ENCODE measurements at places on chromosomes 5 and 9. TPM values are rescaled to one million over a fixed set of nuclear protein-coding genes. Genes with fewer than 3 reads are reported as not detected.

GRCh38 chr5:139481580-139482049, 943 bp downstream of the STING1 start:
- no peak for DNase-seq

DNA sequence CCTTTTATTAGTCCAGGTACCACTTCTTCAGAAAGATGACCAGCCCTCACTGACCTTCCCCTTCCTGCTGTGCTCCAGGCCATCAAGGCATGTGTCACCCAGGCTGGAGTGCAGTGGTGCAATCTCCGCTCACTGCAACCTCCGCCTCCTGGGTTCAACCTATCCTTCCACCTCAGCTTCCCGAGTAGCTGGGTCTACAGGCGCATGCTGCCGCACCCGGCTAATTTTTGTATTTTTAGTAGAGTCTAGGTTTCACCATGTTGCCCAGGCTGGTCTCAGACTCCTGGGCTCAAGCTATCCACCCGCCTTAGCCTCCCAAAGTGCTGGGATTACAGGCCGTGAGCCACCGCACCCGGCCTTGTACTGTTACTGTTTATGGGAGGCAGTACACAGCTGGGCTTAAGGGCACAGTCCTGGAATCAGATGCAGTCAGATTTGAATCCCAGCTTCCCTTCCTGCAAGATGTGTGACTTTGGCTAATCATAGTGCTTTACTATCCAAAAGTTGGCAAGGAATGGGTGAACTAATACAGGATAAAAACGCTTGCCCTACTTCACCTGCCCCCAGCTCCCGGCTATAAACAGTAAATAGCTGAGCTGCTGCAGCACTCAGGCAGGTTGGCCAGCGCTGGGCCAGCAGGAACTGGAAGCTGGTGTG, 483 bp upstream of the EIF4EBP3 start:
- DNase-seq = no peak

DNA sequence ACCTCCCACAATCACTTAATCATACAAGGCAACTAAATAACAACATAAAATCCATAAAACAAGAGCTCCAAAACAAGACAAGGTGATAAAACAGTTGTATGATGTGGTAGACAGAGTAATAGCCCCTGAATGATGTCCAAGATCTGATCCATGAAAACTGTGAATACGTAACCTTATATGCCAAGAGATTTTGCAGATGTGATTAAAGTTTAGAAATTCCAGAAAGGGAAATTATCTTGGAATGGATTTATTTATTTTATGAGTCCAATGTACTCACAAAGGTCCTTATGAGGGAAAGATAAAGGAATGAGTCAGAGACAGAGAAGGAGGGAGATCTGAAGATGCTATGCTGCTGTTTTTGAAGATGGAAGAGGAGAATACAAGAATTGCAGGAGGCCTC, 1775.7 kb upstream of the C9orf72 start:
- DNase-seq = no peak

DNA sequence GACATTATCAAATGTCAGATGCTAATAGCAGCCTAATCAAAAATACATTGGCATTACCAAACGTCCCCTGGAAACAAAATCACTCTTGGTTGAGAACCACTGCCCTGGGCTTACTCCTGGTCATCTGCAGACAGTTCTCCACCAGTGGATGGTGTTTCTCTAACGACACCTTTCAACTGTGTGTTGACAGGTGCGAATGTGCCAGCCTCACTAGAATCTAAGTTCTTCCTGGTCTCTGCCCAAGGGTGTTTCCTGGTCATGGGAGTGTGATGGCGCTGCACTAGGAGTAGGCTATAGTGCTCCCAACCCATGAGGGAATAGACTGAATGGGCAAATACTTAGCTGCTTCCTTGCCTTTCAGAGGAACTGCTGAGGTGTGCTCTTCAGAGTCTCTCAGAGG, 105.9 kb downstream of the MRPS27 start:
- DNase-seq = no peak

- DNase-seq = no peak
These were observed 151.2 kb downstream of the ERCC6L2 start for GRCh38 chr9:96026655-96027213.

- no peak for DNase-seq
These were observed 88.6 kb downstream of the SLC44A1 start for GRCh38 chr9:105333076-105333475.

- DNase-seq = no peak
These were observed 70.7 kb upstream of the GNE start for GRCh38 chr9:36328798-36329411.

GRCh38 chr9:106890608-106891007, 27.6 kb downstream of the ZNF462 start:
- no peak for DNase-seq

GRCh38 chr5:8829323-8830029, 716.4 kb downstream of the SEMA5A start:
- no peak for DNase-seq

DNA sequence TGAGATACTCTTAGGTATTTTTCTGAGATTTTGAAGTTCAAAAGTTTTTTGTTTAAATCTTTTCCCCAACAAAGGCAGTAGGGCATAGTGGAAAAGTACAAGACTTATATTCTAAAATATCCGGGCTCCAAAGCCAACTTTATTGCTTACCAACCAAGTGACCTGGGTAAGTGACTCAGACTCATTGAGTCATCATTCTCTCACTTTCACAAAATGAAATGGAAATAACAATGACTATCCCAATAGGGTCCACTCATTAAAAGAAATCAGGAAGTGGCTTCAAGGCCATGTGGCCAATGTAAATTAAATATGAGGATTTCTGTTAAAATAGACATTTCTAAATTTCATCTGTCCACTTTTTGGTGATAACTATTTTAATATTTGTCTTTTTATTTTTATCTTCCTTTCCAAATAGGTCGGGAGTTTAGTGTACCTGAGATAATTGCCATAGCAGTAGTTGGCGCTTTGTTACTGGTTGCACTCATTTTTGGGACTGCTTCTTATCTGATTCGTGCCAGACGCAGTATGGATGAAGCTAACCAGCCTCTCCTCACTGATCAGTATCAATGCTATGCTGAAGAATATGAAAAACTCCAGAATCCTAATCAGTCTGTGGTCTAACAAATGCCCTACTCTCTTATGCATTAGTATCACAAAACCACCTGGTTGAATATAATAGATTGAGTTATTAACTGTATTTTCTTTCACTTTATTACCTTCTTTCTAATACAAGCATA, 15.5 kb downstream of the TYRP1 start:
- no peak for DNase-seq

- DNase-seq = no peak
These were observed 120.3 kb upstream of the SLC12A2 start for GRCh38 chr5:127963233-127963632.

DNA sequence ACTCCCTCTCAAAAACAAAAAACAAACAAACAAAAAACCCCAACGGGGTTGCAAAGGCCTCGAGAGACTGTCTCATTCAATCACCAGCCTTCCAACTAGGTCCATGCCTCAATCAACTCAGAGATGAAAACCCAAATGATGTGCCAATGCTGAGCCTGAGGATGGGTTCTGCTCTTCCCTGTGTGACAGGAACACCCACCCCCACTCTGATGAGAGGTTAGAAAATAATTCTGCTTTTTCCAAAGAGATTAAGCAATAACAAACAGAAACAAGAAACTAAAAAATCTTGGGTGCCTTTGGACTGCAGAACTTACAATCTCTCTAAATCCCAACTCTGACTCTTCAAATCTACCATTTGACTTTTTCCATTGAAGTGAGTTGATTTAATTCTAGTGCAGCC, 25.5 kb upstream of the FBP1 start:
- DNase-seq = no peak

- peak; percentile 75 for DNase-seq
These were observed at the start of gene NDUFS6 for GRCh38 chr5:1801222-1801966. Gene NDUFS6, plus strand, starts transcription at chr5:1801407. Its CDS starts 11 bp downstream, at chr5:1801418.

DNA sequence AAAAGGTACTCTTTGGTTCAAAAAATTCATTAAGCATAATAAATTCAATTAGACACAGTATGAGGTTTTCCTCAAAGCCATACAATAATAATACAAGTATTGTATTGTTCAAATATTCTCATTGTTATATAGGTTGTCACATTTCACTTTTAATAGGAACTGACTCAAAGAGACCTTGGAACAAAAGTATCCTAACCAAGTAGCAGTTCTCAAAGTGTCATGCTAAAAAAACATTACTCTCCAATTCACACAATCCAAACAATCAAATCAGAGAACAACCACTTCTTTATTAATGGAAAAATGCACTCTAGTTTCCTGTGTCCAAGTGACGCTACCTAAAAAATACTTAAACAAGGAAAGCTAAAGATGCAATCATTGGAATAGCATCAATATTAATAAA, 115.4 kb downstream of the DENND1A start:
- no peak for DNase-seq

- no peak for DNase-seq
These were observed 82.2 kb upstream of the ICE1 start for GRCh38 chr5:5340206-5340729.

DNA sequence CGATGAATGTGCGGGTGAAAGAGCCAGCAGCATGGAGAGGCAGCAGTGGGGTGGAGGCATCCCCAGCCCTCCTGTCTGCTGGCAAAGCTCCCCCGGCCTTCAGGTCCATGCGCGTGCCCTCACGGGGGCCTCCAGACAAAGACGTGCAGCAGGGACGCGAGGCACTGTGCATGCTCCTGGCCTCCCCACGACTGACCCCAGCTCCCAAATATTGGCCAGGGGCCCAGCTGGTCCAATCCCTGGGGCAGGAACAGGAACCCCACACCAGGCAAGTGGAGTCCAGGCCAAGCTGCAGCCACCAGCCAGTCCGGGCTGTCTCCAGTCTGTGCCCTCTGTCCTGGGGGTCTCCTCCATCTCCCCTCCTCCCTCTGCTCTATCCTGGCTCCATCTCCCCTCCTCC, 33.5 kb upstream of the LRRC14B start:
- no peak for DNase-seq

- no peak for DNase-seq
These were observed 94.5 kb downstream of the PDE4D start for GRCh38 chr5:59798862-59799667.

GRCh38 chr5:151315998-151316597, 12.5 kb upstream of the SLC36A3 start:
- peak; percentile 48 for DNase-seq

LCNL1 gene
- 1.1 TPM for polyA plus RNA-seq

HRH2 gene
- polyA plus RNA-seq = 9.0 TPM

CCDC69 gene
- polyA plus RNA-seq = 10.6 TPM

CDK9 gene
- 61.3 TPM for polyA plus RNA-seq

KIF24 gene
- 5.0 TPM for polyA plus RNA-seq

HRCT1 gene
- polyA plus RNA-seq = 0.29 TPM

NUDT2 gene
- 19.8 TPM for polyA plus RNA-seq

OBP2B gene
- polyA plus RNA-seq = not detected

PCDHGB3 gene
- polyA plus RNA-seq = 3.4 TPM

Data from left lung (tissue), 14 donors.